GM13976 (cell line): ENCODE measurements at places on chromosomes 6 and 20.

GRCh38 chr6:111565326-111566221 is 40.1 kb downstream of the TRAF3IP2 start:
- peak; percentile 54 for DNase-seq

GRCh38 chr6:16049168-16049567 is 79.7 kb upstream of the MYLIP start:
- no peak for DNase-seq

GRCh38 chr20:24863356-24863755 is 85.7 kb upstream of the CST7 start:
- no peak for DNase-seq

- DNase-seq, result peak; percentile 85
Observed at GRCh38 chr20:64065974-64066343, 3.0 kb downstream of the TCEA2 start.

- no peak for DNase-seq
Observed at GRCh38 chr6:150539568-150539967, 60.1 kb upstream of the PLEKHG1 start.

GRCh38 chr6:132751306-132751705 is 6.4 kb downstream of the VNN2 start:
- DNase-seq, result no peak

DNA sequence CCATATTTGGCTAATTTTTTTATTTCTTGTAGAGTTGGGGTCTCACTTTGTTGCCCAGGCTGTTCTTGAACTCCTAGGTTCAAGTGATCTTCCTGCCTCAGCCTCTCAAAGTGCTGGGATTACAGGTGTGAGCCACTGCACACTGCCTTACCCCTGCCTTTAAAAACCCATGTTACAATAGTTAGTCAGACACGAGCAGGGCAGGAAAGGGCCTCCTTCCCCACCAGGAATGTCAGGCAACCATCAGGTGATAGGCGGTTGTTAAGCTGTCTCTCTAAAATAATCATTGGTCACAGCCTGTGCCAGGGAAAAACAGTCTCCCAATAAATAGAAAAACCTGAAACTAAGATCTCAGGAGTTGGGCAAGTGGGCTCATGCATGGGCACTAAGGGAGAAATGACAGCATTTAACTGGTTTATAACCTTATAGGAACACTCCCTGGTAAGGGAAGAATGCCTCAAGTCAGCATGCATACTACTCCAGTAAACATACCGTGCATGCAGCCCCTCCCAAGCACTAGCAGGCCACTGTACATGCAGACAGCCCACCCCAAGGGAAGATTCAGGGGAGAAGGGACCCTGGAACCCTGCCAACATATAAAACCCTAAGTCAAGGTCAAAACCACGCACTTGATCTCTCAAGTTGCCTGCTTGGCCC is 8.4 kb downstream of the OR2H2 start:
- no peak for DNase-seq

DNA sequence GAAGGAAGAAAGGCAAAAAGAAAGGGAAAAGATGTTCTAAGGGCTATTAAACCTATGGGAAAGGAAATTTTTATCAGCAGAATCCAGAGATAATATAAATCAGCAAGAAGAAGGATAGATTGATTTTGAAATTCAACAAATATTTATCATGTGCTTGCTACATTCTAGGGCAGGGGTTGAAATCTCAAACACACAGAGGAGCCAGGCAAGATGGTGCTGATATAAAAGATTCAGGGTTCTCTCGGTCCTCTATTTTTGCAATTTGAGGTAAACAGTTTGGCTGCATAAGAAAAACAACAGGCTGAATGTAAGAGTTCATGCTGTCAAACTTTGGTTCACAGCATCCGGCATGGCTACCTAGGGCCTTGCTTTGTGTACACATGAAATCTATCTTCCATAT is 109.6 kb upstream of the BMP2 start:
- DNase-seq, result no peak

- no peak for DNase-seq
Observed at GRCh38 chr20:62049342-62050165, 16.1 kb downstream of the TAF4 start.
